ENCODE measurements at places on chromosomes 16 and 17. TPM values are rescaled to one million over a fixed set of nuclear protein-coding genes. Genes with fewer than 3 reads are reported as not detected.

Gene SMIM36
- not detected for total RNA-seq

Gene MTSS2
- 13.0 TPM for total RNA-seq

Gene TBC1D26
- under 0.01 TPM for total RNA-seq

Gene SULT1A2
- total RNA-seq, result not detected

Gene ITGAD
- not detected for total RNA-seq

Gene TMED6
- total RNA-seq, result not detected

Gene TSPAN10
- total RNA-seq, result 2.0 TPM

Gene COG8
- total RNA-seq, result 22.9 TPM

Gene SCPEP1
- total RNA-seq, result 96.4 TPM

Gene TBC1D3C
- not detected for total RNA-seq

Gene WDR59
- total RNA-seq, result 17.7 TPM

Gene REXO5
- 2.8 TPM for total RNA-seq

Gene PPM1D
- 7.0 TPM for total RNA-seq

Gene KRT24
- total RNA-seq, result not detected

Gene C1QL1
- 0.23 TPM for total RNA-seq

Gene NPIPB13
- total RNA-seq, result 1.5 TPM

Gene CTF1
- 0.23 TPM for total RNA-seq

Gene NDUFAB1
- total RNA-seq, result 24.5 TPM

Gene NOG
- 0.23 TPM for total RNA-seq

Gene SCARF1
- total RNA-seq, result 0.23 TPM

Gene KRTAP2-3
- total RNA-seq, result not detected

Gene SCO1
- total RNA-seq, result 9.8 TPM

Gene MYH1
- not detected for total RNA-seq

Gene TEKT5
- total RNA-seq, result not detected

Gene WWOX
- 20.8 TPM for total RNA-seq

Gene C16orf82
- total RNA-seq, result not detected

Gene SLC2A4
- total RNA-seq, result 0.08 TPM

Gene PIRT
- not detected for total RNA-seq

Gene PRSS33
- total RNA-seq, result not detected

Gene PRAC2
- not detected for total RNA-seq

Gene FOXJ1
- not detected for total RNA-seq

Gene GDPD1
- total RNA-seq, result 2.3 TPM

Gene KRT33A
- not detected for total RNA-seq

Gene CMTM2
- total RNA-seq, result not detected

Measured in smooth muscle cell of the coronary artery (primary cell).